Neuronal stem cell (in vitro differentiated cells): ENCODE measurements at places on chromosomes 12 and 14.

- DNase-seq = no peak
Observed at GRCh38 chr12:60197589-60197988, 601.8 kb downstream of the SLC16A7 start.

GRCh38 chr14:53389202-53389601 lies 236.1 kb upstream of the DDHD1 start:
- DNase-seq = no peak

DNA sequence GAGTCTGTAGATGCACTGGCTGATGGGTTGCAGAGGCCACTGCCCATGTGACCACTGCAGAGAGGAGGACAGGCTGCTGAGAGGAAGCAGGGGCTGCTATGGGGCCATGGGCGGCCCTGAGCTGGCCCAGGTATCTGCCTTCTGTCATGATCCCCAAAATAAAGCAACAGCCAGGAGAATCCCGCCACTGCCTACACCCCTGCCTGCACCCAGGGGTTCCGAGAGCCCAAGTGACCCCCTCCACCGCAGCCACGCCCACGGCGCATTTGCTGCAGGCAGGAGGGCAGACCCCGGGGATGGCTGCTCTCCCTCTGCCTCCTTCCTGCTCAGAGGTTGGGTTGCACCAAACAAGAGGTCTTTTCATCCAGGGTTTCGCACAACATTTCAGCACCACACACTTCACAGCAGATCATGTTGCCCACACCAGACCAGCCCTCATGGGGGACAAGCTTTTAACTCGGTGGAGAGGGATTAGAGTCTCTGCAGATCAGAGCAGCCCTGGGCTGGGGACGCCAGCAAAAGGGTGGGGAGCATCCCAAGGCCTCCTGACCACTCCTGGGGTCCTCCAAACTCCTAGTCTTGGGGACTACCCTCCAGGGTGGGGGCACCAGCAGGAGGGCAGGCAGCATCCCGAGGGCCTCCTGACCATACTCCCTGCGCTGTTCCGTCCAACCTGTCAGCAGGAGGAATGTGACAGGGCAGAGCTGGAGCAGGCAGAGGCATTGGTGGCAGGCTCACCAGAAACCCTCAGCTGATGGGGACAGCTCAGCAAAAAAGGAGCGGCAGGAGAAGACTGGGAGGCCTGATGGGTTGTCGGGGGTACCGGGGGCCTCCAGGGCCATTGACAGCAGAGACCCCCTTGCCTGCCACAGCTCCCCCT lies 14.1 kb downstream of the CCDC85C start:
- no peak for DNase-seq

- no peak for DNase-seq
Observed at GRCh38 chr14:76640923-76641395, 120.3 kb upstream of the VASH1 start.

- DNase-seq = no peak
Observed at GRCh38 chr12:101415228-101415627, 7.7 kb upstream of the ARL1 start.

DNA sequence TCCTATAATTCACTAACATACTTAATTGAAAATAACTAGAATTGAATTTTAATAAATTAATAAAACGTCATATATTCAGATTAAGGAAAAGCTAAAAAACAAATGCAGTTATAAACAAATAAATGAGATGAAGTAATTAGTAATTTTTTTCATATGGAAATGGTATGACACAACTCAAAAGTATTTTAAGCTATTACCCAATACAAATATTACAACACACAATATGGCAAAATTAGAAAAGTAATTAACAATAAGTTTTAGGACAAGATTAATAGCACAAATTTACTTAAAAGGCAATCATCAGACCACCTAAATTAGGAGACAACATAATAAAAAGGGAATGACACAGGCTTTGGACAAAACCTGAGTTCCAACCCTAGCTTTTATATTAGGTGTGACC lies 81.7 kb downstream of the EEA1 start:
- no peak for DNase-seq

GRCh38 chr12:119156401-119157044 lies 22.2 kb upstream of the HSPB8 start:
- no peak for DNase-seq

- DNase-seq = no peak
Observed at GRCh38 chr12:56941299-56942017, 7.2 kb upstream of the SDR9C7 start.

DNA sequence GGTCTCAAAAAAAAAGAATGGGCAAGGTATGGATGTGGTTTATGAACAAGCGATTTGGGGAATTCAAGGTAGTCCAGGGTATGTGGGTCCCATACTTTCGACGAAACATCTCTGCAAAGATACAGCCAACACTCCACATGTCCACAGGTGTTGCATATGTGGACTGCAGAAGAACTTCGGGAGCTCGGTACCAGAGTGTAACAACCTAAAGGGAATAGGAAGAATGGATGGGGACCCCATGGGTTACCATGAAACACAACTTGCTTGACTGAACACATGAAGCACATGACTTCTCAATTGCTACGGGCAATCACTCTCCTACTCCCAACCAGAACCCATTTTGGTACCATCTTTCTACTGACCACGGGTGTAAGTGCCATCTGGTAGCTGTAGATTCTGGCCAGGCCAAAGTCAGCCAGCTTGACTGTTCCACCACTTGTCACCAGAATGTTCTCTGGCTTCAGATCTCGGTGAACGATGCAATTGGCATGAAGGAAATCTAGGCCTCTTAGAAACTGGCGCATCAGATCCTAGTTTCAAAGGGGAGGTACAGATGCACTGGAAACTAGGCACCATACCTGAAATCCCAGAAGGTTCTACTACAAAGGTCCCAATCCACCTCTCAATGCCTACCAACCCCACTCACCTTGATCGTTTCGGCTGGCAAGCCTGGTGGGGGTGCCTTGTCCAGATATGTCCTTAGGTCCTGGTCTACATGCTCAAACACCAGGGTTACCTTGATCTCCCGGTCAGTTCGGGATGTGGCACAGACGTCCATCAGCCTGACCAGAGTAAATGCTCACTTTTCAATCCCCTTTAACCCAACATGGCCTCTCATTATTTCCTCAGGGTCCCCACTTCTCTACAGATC lies 1.3 kb downstream of the CDK4 start:
- DNase-seq = no peak

DNA sequence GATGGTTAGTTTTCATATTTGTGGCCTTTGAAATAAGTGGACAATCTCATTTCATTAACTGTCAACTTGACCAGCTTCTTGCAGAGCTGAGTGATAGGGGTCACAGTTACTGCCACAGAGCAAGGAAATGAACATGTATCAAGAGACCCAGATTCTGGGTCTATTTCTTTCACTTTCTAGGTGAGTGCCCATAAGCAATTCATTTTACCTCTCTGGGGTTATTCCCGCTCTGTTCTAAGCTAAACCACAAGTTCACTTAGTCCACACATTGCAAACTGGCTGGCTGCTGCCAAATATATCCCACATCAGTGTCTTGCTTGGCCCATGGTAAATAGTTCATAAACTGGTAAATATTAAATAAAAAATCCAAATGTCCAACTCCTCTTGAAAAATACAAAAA lies 29.9 kb downstream of the GPHB5 start:
- no peak for DNase-seq

- DNase-seq = no peak
Observed at GRCh38 chr14:57420033-57420432, 29.6 kb downstream of the NAA30 start.

DNA sequence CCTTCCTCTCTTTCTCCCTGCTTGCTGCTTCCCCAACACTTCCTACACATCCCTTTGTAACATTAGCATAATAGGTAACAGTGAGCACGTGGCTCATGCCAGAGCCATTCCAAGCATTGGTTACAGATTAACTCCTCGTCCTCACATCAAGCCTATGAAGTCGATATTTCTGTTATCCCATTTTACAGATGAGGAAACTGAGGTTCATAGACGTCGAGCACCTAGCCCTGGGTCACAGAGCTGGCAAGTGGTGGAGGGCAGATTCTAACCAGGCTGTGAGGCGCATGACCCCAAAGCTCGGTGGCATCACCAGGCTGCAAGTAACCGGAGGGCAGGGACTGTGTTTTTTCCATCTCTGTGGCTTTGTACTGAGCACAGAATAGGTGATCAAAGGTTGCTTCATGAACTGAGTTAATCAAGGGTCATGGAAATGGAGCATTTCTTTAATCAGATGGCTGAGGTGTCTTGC lies 5.7 kb upstream of the SERPINA1 start:
- DNase-seq = no peak
